B cell (primary cell): ENCODE measurements at places on chromosomes 7 and 10. TPM values are rescaled to one million over a fixed set of nuclear protein-coding genes. Genes with fewer than 3 reads are reported as not detected.
A peak's percentile ranks its signal among the peaks of the same experiment; 100 is the strongest.

IDI2 gene
- total RNA-seq = not detected in 2 replicates

GRCh38 chr7:19707240-19707639 is 1.6 kb downstream of the POLR1F start:
- DNase-seq = no peak
- H3K4me3 ChIP-seq = no peak overlapping the region
- peaks cover 20% of the 10 kb centered on the region for H3K4me1 ChIP-seq
- H3K27me3 ChIP-seq = no peaks in the 10 kb centered on the region
- no peak overlapping the region for H3K27ac ChIP-seq
- H3K36me3 ChIP-seq = peaks cover 5% of the 10 kb centered on the region

CTNNA3 gene
- total RNA-seq = not detected in 2 replicates

TMEM184A gene
- total RNA-seq = not detected in 2 replicates

GRCh38 chr10:47454008-47454779 is 29.7 kb downstream of the ANXA8 start:
- no peak overlapping the region for H3K4me3 ChIP-seq
- H3K4me1 ChIP-seq = peaks cover 7% of the 10 kb centered on the region
- no peak for DNase-seq
- no peaks in the 10 kb centered on the region for H3K36me3 ChIP-seq
- no peaks in the 10 kb centered on the region for H3K27me3 ChIP-seq

DNA sequence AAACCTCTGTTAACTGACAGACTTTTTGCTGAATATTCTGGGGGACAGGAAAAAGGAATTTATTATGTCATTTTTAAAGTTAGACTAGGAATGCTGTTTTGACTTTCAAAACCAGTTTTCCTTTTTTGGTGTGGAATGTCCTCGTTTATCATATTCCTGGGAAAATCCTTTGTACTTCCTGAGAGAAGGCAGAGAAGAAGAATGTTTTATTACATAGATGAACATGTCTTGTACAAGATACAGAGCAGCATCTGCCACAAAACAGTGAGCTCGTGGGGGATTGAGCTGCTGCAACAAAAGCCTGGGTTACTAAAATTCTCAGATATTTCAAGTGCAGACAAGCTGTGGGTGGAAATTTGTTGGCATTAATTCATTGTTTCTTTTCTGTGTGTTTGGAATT is 20.2 kb downstream of the MCU start:
- peaks cover 9% of the 10 kb centered on the region for H3K36me3 ChIP-seq
- no peaks in the 10 kb centered on the region for H3K27me3 ChIP-seq
- H3K4me3 ChIP-seq = no peak overlapping the region
- H3K4me1 ChIP-seq = no peaks in the 10 kb centered on the region
- no peak overlapping the region for H3K27ac ChIP-seq
- no peak for DNase-seq

EPHA1 gene
- total RNA-seq = 0.12 and 0.49 TPM in 2 replicates

GRCh38 chr10:102231357-102232318 is 5.5 kb downstream of the ELOVL3 start:
- H3K36me3 ChIP-seq = no peaks in the 10 kb centered on the region
- peaks cover 23% of the 10 kb centered on the region for H3K4me1 ChIP-seq
- peak overlapping the region; percentile 55 for H3K4me3 ChIP-seq
- DNase-seq = peak; percentile 77
- no peaks in the 10 kb centered on the region for H3K27me3 ChIP-seq

PHTF2 gene
- 44.8 and 49.6 TPM in 2 replicates for total RNA-seq

GRCh38 chr7:98163704-98164494 is 47.3 kb upstream of the BHLHA15 start:
- no peaks in the 10 kb centered on the region for H3K36me3 ChIP-seq
- no peak for DNase-seq
- no peak overlapping the region for H3K27ac ChIP-seq
- H3K4me1 ChIP-seq = peaks cover 9% of the 10 kb centered on the region

DNA sequence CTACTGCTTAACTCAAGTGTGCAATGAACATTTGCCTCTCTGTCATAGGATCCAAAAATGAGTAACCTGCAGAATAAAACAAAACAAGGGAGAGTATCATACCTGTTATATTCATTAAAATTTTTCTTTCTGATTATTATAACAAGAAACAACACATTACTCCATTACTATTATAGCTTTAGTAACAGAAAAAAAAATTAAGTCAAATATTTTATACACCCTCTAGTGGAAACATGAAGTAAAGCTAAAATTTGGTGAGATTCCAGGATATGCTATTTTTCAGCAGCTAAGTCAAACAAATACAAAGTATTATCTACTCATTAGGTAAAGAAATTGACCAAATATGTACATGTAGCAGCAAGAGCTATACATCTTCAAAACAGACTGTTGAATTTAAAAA is 56.3 kb downstream of the PDZD8 start:
- no peak overlapping the region for H3K4me3 ChIP-seq
- peak; percentile 3 for DNase-seq
- no peak overlapping the region for H3K27ac ChIP-seq
- H3K27me3 ChIP-seq = no peaks in the 10 kb centered on the region
- no peaks in the 10 kb centered on the region for H3K4me1 ChIP-seq

DNA sequence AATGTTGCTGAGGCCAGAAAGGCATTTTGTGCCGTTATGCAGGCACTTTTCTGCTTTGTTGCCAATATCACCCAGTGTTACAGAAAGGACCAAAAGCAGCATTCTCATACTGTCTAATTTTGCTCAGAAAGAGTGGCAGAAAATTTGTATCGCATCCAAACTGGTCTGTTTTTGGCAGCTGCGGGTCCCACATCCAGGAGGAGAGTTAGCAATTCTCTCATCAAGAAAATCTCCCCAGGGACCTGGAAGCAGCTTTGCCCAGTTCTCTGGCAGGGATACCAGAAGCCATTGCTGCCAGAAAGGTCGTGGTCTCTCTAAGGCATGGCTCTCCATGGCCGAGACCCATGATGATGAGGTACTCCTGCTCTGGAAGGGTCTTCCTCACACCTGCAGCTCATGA is 489.2 kb upstream of the ZMIZ1 start:
- H3K4me1 ChIP-seq = peaks cover 2% of the 10 kb centered on the region
- H3K36me3 ChIP-seq = no peaks in the 10 kb centered on the region
- no peak overlapping the region for H3K4me3 ChIP-seq
- DNase-seq = no peak
- H3K27me3 ChIP-seq = no peaks in the 10 kb centered on the region

ZNF394 gene
- 80.7 and 86.2 TPM in 2 replicates for total RNA-seq

- no peaks in the 10 kb centered on the region for H3K27me3 ChIP-seq
- DNase-seq = no peak
- H3K27ac ChIP-seq = no peak overlapping the region
- no peaks in the 10 kb centered on the region for H3K36me3 ChIP-seq
- H3K4me1 ChIP-seq = no peaks in the 10 kb centered on the region
These were observed 335.3 kb downstream of the GLRX3 start for GRCh38 chr10:130471486-130471885.

GRCh38 chr10:94012834-94013233 is 19.1 kb downstream of the PLCE1 start:
- no peak for DNase-seq
- H3K4me3 ChIP-seq = no peak overlapping the region
- no peak overlapping the region for H3K27ac ChIP-seq
- H3K4me1 ChIP-seq = no peaks in the 10 kb centered on the region
- H3K36me3 ChIP-seq = no peaks in the 10 kb centered on the region
- no peaks in the 10 kb centered on the region for H3K27me3 ChIP-seq

DNA sequence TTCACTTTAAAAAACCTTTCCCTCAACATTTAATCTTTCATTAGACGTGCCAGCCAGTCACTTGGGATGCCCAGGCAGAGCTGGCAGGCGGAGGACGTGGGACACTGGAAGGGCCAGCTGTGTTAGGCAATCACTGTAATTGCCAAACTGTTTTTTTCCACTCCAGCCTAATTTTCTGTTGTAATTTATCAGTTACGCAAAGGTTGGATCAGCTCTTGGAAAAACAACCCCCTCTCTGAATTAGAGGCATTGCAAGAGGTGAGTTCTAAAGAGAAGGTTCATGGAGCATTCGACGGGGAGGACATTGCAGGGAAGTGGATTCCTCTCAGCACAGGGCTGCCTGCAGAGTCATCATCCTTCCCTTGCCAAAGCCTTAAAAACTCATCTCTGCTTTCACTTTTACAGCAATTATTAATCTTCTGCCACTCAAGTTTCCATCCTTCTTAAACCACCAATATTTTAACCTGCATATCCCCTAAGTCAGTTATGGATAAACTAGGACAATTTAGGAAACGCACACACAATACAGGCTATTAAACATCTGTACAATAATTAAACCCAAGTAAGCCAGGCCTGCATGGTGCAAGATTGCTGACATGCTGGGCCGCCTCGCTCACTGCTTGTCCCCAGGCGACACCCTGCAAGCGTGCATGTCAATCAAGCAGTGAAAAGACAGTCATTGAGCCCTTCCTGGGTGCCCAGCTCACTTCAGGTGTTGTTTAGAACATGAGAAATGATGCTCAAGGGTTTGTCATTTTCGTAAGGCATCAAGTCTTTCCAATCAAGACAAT is 272.3 kb upstream of the RNF32 start:
- H3K27ac ChIP-seq = no peak overlapping the region
- no peak for DNase-seq
- no peaks in the 10 kb centered on the region for H3K4me1 ChIP-seq
- H3K4me3 ChIP-seq = no peak overlapping the region
- H3K27me3 ChIP-seq = no peaks in the 10 kb centered on the region

PBLD gene
- 3.0 and 4.7 TPM in 2 replicates for total RNA-seq

COX15 gene
- 39.5 and 47.4 TPM in 2 replicates for total RNA-seq

DNA sequence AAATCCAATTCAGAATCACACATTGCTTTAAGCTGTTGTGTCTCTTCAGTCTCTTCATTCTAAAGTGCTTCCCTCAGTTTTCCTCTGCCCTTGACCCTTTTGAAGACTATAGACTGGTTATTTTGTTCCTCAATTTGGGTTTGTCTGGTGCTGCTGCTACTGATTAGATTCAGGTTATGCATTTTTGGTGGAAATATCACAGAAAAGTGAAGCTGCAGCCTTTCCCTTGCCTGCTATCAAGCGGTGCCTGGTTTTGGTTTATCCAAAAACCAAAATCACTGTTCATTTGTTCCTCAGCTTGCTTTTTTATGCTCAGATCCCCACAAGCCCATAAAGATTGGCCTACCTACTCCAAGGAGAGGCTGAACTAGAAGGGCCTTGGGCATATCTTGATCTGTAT is 55.2 kb downstream of the ELMO1 start:
- DNase-seq = no peak
- peak overlapping the region; percentile 13 for H3K27ac ChIP-seq
- H3K4me3 ChIP-seq = no peak overlapping the region
- no peaks in the 10 kb centered on the region for H3K36me3 ChIP-seq
- no peaks in the 10 kb centered on the region for H3K27me3 ChIP-seq

DNA sequence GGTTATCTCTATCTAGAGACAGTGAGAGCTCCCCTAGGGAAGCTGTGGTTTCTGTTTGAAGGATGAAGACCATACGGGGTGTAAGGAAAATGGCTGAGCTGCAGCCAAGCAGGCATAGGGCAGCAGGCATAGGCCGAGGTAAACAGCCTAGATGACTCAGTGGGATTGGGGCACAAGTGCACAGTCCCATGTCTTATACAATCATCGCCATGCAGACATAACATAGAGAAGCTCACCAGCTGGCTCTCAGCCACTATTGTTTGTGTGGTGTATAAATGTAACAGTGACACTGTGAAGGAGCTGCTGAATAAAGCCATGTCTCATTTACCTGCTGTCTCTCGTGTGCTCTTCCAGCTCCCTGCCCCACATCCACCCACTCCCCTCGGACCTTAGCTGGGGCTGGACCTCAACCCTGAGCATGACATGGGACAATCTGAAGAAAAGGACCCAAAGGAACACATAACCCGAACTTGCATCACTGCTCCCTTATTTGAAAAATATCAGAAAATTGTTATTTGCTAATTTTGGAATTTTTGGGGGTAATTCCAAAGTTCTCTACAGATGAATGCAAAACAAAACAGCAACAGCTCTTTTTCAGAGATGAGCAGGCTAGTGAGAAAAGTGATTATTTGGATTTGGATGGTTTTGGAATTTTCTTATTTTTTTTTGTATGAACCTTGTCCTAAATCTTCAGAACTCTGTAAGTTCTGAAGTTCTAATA is 582.7 kb downstream of the REEP3 start:
- H3K27me3 ChIP-seq = no peaks in the 10 kb centered on the region
- H3K4me3 ChIP-seq = no peak overlapping the region

DNA sequence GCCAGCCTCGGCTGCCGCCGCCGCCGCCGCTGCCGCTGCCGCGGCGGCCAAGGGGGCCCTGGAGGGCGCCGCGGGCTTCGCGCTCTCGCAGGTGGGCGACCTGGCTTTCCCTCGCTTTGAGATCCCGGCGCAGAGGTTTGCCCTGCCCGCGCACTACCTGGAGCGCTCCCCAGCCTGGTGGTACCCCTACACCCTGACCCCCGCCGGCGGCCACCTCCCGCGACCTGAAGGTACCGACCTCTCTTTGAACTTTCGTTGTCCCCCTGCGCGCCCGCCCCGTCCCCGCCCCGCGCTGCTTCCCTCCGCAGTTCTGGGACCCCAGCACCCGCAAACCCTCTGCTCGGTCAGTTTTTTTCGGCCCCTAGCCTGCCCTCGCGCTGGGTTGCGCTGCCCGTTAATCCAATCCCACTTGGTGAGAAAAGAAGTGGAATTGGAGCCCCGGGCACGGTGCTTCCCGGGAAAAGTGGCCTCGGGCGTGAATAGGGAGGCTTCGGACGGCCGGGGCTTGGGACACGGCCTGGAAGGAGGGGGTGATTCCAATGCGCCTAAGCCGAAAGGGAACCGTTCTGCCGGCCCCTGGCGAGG is 543 bp downstream of the HMX3 start:
- peaks cover 54% of the 10 kb centered on the region for H3K4me1 ChIP-seq
- peak; percentile 43 for DNase-seq
- H3K27me3 ChIP-seq = peaks cover 2% of the 10 kb centered on the region
- H3K36me3 ChIP-seq = no peaks in the 10 kb centered on the region
- peak overlapping the region; percentile 8 for H3K4me3 ChIP-seq

GRCh38 chr7:82578430-82578829 is 134.9 kb upstream of the CACNA2D1 start:
- H3K27me3 ChIP-seq = no peaks in the 10 kb centered on the region
- no peaks in the 10 kb centered on the region for H3K4me1 ChIP-seq
- no peak for DNase-seq
- no peak overlapping the region for H3K4me3 ChIP-seq
- no peak overlapping the region for H3K27ac ChIP-seq

DNA sequence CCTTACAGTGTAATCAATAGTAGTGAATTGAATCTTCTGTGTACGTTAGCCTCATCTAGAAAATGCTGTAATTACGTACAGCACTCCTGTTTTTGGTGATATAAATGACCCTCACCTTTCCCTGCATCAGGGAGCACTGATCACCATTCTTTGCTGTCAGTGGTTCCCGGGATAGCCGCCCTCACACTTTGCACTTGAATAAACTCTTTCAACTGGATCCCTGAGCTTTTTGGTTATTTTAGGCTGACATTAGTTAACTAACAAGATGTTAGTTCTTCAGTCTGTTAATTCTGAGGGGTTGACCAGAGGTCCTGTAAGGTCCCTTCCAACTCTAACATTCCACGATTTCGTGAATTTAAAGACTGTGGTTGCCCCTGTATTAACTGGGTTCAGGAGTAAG is 23.4 kb upstream of the ZC3HAV1 start:
- DNase-seq = no peak
- no peaks in the 10 kb centered on the region for H3K27me3 ChIP-seq
- no peaks in the 10 kb centered on the region for H3K36me3 ChIP-seq
- no peak overlapping the region for H3K27ac ChIP-seq
- peak overlapping the region; percentile 59 for H3K4me3 ChIP-seq

NPC1L1 gene
- total RNA-seq = not detected in 2 replicates
